ENCODE measurements at places on chromosomes 4 and X.

- no peak for DNase-seq
These were observed 38.5 kb downstream of the TMEM156 start for GRCh38 chr4:38993683-38994082.

GRCh38 chr4:6437826-6438238 is 34.6 kb downstream of the PPP2R2C start:
- no peak for DNase-seq

DNA sequence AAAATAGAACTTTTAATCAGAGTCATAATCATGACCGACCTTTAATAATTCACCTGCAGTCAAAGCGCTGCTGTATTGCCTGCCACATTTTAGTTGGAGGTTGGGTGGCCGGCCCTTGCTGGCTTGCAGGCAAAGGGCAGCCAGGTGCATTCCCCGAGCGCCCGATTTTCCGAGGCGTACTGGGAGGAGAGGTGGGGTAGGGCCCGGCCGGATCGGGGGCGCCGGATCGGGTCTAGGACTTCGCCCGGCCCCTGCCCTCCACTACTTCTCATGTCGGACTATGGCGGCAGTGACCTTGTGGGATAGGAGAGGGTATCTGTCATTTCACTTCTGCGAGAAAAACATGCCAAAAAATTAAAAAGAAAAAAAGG is 2.5 kb upstream of the RS1 start:
- DNase-seq, result no peak

DNA sequence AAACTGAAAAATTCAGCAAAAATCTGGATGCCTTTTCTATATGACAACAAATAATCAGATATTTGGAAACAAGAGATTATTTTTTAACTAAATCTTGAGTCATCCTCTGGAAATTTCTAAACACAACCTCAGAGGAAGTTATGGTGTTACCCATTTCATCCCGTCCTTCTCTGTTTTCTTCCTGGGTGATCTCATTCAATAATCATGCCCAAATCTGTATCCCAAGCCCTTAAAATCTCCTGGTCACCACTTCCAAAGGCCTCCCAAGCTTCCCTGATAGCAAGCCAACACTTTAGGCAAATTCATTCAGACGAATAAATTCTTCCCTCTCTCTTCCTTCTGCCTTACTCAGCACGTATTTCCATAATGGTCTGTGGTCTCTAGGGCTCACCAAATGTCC is 9.7 kb upstream of the SORCS2 start:
- DNase-seq, result no peak

DNA sequence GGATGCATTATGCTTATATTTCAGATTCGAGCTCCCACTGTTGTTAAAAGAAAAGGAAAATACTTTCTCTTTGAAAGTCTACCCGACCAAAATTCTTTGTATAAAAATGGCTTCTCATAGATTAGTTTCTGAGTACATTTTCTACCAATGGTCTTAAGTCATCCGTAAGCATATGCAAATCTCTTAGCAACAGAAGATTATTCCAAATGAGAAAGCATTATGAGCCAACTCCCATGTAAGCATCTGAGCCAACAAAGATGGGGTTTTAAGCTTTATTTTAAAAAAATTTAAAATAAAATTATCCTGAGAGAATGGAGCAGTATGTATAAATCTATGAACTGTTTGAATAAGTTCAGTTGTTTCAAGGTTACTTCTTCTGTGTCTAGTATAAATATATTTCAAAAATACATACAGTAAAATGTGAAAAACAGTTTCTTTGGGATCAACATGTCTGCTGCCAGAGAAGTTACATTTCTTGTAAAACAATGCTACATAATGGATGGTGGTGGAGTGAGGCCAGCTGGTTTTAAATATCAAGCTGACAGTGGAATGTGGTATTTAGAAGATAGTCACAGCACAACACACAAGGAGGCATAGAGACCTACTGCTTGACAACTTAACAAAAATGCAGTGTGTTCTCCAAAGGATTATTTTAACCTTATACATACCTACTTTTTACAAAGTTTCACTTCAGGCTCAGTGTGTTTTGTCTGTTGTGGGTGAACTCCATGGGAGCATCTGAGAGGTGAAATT is 199.5 kb upstream of the DIPK2B start:
- DNase-seq, result peak; percentile 29

DNA sequence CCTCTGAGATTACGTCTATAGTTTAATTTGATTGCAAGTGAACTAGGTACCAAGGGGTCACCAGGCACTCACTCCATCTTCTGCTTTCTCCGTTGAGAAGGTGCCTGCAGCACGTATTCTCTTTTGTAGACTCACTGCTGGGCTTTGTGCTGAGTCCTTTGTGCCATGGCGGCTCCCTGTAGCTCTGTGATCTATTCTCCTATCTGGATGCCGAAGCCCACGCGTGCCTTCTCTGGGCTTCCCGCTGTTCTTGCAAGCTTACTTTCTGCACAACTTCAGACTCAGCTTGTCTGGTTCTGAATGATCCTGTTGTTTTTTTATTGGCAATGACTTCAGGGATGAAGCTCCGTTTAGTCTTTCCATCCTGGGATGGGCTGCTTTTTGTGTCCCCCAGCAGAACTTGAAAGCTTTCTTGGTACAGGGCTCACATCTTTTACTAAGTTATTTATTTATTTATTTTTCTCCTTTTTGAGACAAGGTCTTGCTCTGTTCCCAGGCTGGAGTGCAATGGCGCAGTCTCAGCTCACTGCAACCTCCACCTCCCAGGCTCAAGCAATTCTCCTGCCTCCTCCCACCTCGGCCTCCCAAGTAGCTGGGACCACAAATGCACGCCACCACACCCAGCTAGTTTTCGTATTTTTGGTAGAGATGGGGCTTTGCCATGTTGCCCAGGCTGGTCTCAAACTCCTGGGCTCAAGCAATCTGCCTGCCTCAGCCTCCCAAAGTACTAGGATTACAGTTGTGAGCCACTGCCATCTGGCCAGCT is 100.9 kb upstream of the NKX1-1 start:
- no peak for DNase-seq
